ENCODE measurements at places on chromosomes 4 and X.

GRCh38 chrX:3263681-3264126 lies 82.7 kb downstream of the MXRA5 start:
- peaks cover 4% of the 10 kb centered on the region for H3K36me3 ChIP-seq
- H3K4me1 ChIP-seq = no peaks in the 10 kb centered on the region
- DNase-seq = no peak
- H3K4me3 ChIP-seq = no peak overlapping the region
- no peak overlapping the region for H3K27ac ChIP-seq

- no peaks in the 10 kb centered on the region for H3K27me3 ChIP-seq
- DNase-seq = no peak
- no peak overlapping the region for H3K27ac ChIP-seq
- H3K4me3 ChIP-seq = no peak overlapping the region
- no peaks in the 10 kb centered on the region for H3K4me1 ChIP-seq
These were observed 99.5 kb upstream of the ITM2A start for GRCh38 chrX:79466636-79467035.

- H3K27me3 ChIP-seq = no peaks in the 10 kb centered on the region
- H3K27ac ChIP-seq = peak overlapping the region; percentile 86
- H3K4me3 ChIP-seq = peak overlapping the region; percentile 87
- no peak for DNase-seq
These were observed 646 bp upstream of the FAM3A start for GRCh38 chrX:154516656-154517100.

GRCh38 chr4:114287079-114287696 lies 307.7 kb upstream of the ARSJ start:
- peaks cover 7% of the 10 kb centered on the region for H3K36me3 ChIP-seq
- no peaks in the 10 kb centered on the region for H3K27me3 ChIP-seq
- H3K4me1 ChIP-seq = no peaks in the 10 kb centered on the region

Data from glutamatergic neuron (in vitro differentiated cells).